ENCODE measurements at places on chromosomes 7 and 10. TPM values are rescaled to one million over a fixed set of nuclear protein-coding genes. Genes with fewer than 3 reads are reported as not detected.

Gene SMC3
- polyA plus RNA-seq, result 67.7 TPM

Gene EGFR
- 0.22 TPM for polyA plus RNA-seq

Gene NT5C3A
- polyA plus RNA-seq, result 99.2 TPM

Gene PIK3CG
- not detected for polyA plus RNA-seq

Gene CAMK1D
- polyA plus RNA-seq, result 18.6 TPM

Gene DPP6
- 20.4 TPM for polyA plus RNA-seq

Gene FAM24B
- 3.4 TPM for polyA plus RNA-seq

Gene GBX1
- not detected for polyA plus RNA-seq

Gene OR9A2
- not detected for polyA plus RNA-seq

Gene BAIAP2L1
- not detected for polyA plus RNA-seq

Gene SPRN
- 1.1 TPM for polyA plus RNA-seq

Gene RNF32
- polyA plus RNA-seq, result 2.6 TPM

Gene HOXA6
- polyA plus RNA-seq, result not detected

Gene FAM171A1
- 26.8 TPM for polyA plus RNA-seq

Gene SRGN
- polyA plus RNA-seq, result not detected

Gene CPN1
- polyA plus RNA-seq, result not detected

Gene PPP1R17
- 8.8 TPM for polyA plus RNA-seq

Gene PLAU
- polyA plus RNA-seq, result 1.1 TPM

Gene HOXA7
- polyA plus RNA-seq, result not detected

Gene SLC39A12
- not detected for polyA plus RNA-seq

Gene IFIT3
- polyA plus RNA-seq, result not detected

Gene PEX1
- polyA plus RNA-seq, result 108 TPM

Gene MAP3K8
- polyA plus RNA-seq, result 1.5 TPM

Gene GIMAP7
- not detected for polyA plus RNA-seq

Gene SPAG6
- not detected for polyA plus RNA-seq

Gene ERV3-1
- polyA plus RNA-seq, result 48.5 TPM

Gene EIF5AL1
- polyA plus RNA-seq, result 0.08 TPM

Gene TMEM236
- polyA plus RNA-seq, result 0.10 TPM

Gene AKR1C3
- 1.7 TPM for polyA plus RNA-seq

Gene MYL10
- not detected for polyA plus RNA-seq

Gene MBL2
- not detected for polyA plus RNA-seq

Gene LRCH4
- 25.1 TPM for polyA plus RNA-seq

Gene PNLIPRP2
- polyA plus RNA-seq, result not detected

Gene ZNF3
- 57.2 TPM for polyA plus RNA-seq

Gene TUBB8
- polyA plus RNA-seq, result 0.69 TPM

Gene KAZALD1
- 1.2 TPM for polyA plus RNA-seq

Gene VSTM2A
- polyA plus RNA-seq, result 49.1 TPM

Gene IQUB
- 0.58 TPM for polyA plus RNA-seq

Gene PRLHR
- polyA plus RNA-seq, result 0.20 TPM

Gene STAG3
- not detected for polyA plus RNA-seq

Gene ASNS
- polyA plus RNA-seq, result 176 TPM

Gene CADPS2
- 5.0 TPM for polyA plus RNA-seq

Gene ASAH2
- 20.8 TPM for polyA plus RNA-seq

Gene ZNF37A
- 8.9 TPM for polyA plus RNA-seq

Gene LRRN3
- polyA plus RNA-seq, result 138 TPM

Gene DGKI
- polyA plus RNA-seq, result 15.7 TPM

Gene METTL27
- polyA plus RNA-seq, result 2.4 TPM

Gene HGF
- not detected for polyA plus RNA-seq

Gene HABP2
- not detected for polyA plus RNA-seq

Gene RADIL
- polyA plus RNA-seq, result 6.6 TPM

Gene TMEM176A
- polyA plus RNA-seq, result not detected

Gene ELMO1
- polyA plus RNA-seq, result 18.1 TPM

Gene CCDC7
- 3.9 TPM for polyA plus RNA-seq

Gene NEUROD6
- not detected for polyA plus RNA-seq

Gene MAGI2
- polyA plus RNA-seq, result 19.3 TPM

Gene KCNK18
- polyA plus RNA-seq, result not detected

Gene ATOH7
- polyA plus RNA-seq, result 3.0 TPM

Gene UNC5B
- polyA plus RNA-seq, result 2.0 TPM
